ENCODE measurements at places on chromosomes 4 and X.

DNA sequence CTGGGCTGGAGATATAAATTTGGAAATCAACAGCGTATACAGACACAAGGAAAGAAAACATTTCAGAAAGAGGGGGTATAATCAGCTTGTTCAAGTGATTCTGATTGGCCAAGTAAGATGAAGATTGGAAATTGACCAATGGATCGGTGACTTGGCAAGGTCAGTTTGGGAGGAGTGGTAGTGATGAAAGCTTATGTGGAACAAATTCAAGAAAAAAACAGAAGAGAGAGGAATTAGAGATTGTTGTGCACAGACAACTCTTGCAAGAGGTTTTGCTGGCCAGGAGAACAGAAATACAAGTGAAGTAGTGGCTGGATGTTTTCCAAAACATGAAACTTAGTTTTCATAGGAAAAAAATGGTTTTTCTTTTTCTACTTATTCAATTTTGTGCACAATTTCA lies 16.3 kb downstream of the CD38 start:
- no peak for DNase-seq

GRCh38 chrX:40544343-40545266 lies 36.2 kb upstream of the ATP6AP2 start:
- DNase-seq, result no peak

GRCh38 chr4:61468024-61468720 lies 268.0 kb downstream of the ADGRL3 start:
- DNase-seq, result no peak

- DNase-seq, result no peak
These were observed 61.4 kb downstream of the IGFBP7 start for GRCh38 chr4:57048590-57049304.

DNA sequence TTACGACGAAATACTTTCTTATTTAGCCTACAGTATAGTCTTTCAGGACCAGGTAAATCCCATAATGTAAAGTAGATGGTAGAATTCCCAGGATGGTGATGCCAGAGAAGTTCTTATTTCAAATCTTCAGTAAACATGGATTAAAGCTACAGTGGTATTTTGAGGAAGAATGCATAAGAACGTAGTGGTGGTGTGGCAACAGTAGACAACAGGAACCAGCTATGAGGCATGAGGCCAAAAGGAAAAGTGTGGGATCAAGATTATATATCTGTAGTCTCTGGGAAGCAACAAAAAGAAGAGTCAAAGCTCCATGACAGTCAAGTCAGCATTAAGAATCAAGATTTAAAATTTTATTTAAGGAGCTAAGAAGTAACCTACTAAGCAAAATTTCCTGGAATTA lies 60.2 kb downstream of the METTL14 start:
- DNase-seq, result no peak

GRCh38 chr4:184288451-184289178 lies 70.9 kb upstream of the ENPP6 start:
- no peak for DNase-seq

- DNase-seq, result no peak
These were observed 306.1 kb upstream of the FAM241A start for GRCh38 chr4:111839141-111839540.

GRCh38 chr4:2621419-2621818 lies 85.0 kb downstream of the FAM193A start:
- no peak for DNase-seq

DNA sequence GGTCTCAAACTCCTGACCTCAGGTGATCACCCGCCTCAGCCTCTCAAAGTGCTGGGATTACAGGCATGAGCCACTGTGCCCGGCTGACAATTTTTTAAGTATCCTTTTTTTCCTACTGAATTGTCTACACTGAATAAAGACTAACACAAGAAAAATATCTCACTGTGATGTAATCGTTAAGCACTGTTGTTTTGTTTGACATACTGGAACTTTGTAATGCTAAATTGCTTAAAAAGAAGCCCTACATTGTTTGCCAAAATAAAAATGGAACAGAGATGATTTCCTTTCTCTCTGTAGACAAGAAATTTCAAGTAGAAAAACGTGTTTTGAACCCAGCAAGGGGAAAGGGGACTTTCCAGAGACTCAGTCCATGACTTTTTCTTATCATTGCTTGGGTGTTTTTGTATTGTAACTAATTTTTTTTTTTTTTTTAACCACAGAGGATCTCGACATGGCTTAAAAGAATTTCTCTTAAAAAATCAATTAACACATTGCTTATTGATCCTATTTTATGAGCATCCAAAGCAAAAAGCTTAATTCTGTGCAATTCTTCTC lies 74.9 kb downstream of the TMEM156 start:
- no peak for DNase-seq

DNA sequence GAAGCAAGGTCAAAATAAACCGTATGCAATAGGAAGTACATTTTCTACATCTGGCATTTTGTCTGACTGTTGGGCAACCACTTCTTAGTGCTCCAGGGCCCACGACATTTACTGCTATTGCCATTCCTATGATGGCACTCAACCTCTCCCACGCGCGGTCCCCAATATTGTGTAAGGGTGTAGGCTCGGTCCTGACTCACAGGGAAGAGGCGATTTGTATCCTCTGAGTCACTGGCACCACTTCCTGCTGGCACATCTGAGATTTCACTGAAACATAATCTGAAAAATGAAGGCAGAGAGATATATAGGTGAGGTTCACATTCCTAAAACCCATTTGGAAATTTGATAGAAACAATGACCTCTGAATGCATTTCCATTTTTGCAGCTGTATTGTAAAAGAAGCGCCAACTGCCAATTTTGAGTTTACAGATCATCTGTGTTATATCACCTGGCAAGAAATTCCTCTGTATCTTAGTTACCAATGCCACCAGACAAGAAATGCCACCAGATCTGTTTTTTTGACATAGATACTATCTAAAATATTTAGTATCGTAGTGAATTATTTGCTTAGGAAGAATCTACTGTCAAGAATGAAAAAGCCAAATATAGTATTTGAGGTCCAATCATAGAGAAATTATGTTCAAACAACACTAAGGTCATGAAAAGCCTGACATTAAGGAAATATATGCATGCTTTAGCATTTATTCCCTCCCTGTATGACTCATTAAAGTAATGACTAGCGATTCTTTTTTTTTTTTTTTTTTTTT lies 9.8 kb downstream of the EREG start:
- DNase-seq, result no peak

DNA sequence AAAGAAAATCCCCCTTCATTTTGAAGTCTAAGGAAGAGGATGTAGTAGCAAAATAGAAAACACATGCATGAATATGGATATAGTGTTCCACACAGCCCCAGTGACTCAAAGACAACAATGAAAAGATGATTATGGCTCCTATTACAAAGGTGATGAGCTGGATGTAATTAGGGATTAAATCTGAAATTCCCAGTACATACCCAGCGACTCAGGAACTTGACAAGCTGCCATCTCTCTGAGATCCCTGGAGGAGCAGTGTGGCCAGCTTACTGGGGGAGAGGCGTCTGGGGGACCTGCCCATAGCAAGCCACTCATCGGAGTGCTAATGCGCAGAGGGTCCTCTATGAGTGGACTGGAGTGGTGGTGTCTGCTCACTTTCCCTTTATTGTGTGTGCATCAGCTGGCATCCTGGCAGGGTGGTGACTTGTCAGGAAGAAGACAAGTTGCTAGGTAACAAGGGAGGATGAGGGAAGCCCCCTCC lies 42.7 kb upstream of the MGST2 start:
- no peak for DNase-seq

- no peak for DNase-seq
These were observed 216.8 kb upstream of the PSAPL1 start for GRCh38 chr4:7651461-7651921.

DNA sequence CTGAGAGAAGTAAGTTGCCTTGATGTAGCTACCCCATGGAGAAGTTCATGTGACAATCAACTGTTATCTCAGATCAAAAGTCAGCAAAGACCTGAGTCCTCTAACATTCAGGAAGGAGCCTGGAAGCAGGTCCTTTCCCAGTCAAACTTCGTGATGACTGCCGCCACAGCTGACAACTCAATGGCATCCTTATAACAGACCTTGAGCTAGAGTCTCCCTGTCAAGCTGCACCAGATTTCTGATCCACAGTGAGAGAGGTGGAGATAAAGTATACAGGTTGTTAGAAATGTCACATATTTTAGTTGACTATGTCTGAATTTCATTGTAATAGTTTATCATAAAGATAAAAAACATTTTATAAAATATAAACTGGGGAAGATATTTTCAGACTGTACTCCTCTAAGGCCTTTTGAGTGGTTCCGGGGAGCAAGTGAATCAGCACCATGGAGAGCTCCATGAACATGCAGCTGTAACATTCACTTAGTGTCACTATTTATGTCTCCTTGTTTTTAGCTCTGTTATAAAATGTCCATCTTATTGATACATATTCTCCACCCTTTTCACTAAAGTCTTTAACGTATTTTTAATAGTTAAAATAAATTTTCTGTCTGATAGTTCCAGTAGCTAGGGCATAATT lies 1653.5 kb upstream of the AGA start:
- no peak for DNase-seq

GRCh38 chr4:11801466-11802446 lies 373.1 kb upstream of the HS3ST1 start:
- no peak for DNase-seq

DNA sequence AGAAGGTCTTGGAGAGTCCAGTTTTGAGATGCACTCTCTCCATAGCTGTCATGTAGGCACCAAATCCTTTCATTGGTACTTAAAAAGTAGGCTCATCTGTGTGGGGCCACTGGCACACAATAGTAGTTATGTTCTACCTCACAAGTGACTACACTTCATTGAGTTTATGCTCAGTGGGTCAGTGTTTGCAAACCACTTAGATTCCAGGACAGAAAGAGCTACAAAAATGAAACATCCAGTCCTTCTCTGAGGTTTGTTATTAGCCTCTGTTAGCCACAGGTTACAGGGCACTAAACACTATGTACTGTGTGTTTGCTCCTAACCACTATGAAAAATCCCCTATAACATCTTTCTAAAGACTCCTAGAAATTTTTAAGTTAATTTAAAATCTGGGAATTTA lies 13.8 kb downstream of the RAB28 start:
- DNase-seq, result no peak

All from GM19239 (cell line).